ENCODE measurements at places on chromosomes 3 and 15.

DNA sequence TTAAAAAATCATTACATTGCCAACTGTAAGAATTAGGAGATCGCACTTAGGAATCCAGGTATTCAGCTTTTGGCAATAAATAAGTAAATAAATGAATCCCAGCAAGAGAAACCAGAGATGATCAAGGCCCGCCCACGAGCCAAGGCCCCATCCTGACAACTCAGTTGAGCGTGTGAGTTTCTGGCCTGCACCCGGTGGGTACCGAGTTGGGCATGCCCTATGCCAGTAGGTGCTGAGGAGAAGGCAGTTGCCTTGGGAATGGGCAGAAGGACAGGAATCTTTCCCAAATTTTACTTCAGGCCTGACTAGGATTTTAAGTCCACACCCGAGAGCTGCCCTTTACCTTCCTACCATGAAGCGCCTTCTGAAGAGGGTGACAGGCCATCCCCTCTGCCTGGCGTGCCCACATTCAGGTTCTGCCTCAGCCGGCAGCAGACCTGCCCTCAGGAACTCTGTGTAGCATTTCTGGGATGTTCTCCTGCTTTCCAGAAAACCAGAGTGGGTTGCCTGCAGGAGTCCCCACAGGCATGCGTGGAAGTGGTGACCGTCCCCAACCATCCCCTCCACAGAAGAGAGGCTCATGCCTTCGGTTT is 99.3 kb upstream of the ALDH1A3 start:
- DNase-seq = no peak

- no peak for DNase-seq
Measured at GRCh38 chr3:13901935-13902584, 22.2 kb upstream of the WNT7A start.

- no peak for DNase-seq
Measured at GRCh38 chr3:48467473-48468267, 21.1 kb downstream of the ATRIP start.

DNA sequence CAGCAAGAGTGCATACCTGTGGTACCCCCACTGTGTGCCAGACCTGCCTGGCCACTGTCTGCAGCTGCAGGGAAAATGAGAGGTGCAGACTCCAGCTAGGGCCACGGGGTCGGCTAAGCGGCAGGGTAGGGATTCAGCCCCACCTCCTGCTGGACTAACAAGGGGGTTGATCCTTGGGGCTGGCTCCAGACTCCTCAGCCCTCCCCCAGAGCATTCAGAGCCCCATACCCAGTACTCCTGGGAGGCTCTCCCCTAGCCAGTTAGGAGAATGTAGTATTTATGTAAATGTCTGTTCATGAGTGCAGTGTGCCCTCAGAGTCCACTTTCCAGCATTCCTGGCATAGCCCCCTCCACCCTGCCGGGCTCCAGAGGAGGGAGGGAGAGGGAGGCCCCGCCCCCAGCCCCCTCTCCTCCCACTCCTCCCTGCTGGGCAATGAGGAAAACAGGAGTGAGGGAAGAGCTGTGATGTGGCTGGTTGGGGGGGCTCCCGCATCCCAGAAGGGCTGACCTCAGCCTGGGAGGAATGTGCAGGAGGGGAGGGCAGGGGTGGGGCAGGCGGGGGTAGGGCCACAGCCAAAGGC is 4.5 kb upstream of the SEMA3B start:
- DNase-seq = no peak

- no peak for DNase-seq
Measured at GRCh38 chr3:62954580-62954979, 79.4 kb upstream of the CADPS start.

DNA sequence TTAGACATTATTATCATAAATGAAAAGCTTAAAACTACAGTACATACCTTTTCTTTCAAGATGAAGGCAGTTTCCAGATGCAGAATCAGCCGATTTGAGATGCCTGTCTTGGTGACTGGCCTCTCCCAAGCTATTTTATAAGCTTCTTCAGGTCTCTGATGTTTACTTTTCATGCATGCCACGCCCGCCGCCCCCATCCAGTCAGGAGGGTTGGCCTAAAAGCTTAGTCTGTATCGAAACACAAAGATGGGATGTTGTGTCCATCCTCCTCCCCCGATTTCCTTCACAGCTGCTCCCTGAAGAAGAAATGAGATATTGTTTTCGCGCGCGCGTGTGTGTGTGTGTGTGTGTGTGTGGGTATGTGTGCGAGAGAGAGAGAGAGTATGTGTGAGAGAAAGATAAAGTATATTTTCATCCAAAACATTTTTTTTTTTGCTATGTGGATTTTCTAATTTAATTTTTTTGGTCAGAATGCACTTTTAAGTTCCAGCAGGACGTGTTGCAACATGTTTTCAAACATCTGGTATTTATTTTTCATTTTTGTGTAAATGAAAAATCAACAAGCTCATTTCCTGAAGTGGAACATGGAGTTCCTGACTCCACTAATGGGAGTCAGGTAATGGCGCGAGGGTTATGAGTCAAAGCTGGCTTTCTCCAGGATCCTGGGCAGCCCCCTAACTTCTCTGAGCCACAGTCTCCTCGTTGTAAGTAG is at the start of gene APOD:
Gene APOD (minus strand): TSS at position 110 of the 712 bp plus-strand sequence. CDS start 4,479 bp downstream, outside the sequence.
- no peak for DNase-seq

- no peak for DNase-seq
Measured at GRCh38 chr3:136731274-136731884, 20.8 kb downstream of the STAG1 start.

DNA sequence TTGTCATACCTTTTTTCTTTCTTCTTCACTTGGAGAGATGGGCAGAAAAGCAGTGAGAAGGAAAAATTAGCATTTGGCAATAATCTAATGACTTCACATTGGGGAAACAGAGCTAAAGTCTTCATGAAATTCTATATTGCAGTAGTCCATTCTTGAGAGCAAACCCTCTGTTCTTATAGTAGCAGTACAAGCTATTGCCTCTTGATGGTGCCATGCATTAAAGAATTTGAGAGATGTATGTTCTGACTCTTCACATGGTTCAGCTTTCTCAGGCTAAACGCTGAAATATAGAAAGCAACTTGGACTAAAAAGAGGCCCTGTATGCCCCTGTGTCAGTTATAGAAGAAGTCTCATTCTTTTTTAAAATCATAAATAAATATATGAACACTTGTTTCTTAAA is 36.0 kb downstream of the PHLDB2 start:
- no peak for DNase-seq

GRCh38 chr3:179474480-179474879 is 23.2 kb upstream of the GNB4 start:
- no peak for DNase-seq

- DNase-seq = no peak
Measured at GRCh38 chr3:195140816-195141793, 129.9 kb downstream of the XXYLT1 start.

DNA sequence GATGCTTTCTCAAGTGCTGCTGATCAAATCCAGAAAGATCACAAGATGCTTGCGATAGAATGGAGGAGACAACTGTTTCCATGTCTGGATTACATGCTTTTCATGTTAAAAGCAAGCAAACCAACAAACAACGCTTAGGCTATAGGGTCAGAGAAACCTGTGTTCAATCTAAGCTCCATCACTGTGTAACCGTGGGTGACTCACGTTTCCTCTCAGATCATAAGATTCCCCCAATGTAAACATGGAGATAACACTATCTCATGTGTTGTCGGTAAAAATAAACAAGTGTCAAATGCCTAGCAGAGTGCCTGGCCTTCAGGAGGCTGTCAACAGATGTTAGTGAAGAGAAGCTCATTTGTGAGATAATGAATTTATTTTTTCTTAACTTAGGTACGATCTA is 907.8 kb downstream of the NTRK3 start:
- no peak for DNase-seq

DNA sequence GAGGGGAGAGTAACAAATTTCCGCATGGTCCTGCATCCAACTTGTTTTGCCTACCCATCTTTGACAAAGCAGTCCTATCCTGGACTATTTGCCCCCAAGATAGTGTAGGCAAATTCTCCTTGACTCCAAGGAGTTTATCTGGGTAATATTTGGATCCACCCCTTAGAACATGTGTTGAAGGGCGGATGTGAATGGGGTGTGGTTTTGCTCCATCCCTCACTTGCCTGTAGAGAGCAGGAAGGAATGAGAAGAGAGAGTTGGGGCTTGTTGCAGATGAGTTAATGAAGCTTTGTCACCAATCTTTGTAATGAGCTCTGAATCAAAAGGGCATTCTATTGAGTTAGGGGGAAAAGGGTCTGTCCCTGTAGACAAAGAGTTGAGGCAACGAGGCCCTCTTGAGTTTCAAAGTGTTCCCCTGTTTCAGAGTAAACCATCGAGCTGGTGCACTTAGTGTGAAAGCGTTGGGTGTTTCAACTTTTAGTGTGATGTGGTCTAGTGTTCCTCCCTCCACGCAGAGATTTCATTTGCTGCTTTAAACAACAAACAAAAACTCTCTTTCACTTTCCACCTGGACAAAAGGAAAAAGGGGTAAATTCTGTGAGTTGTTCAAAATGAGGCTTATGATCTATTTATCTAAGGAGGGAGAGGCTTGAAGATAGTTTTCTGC is 42.2 kb upstream of the PPARG start:
- DNase-seq = no peak

- no peak for DNase-seq
Measured at GRCh38 chr3:42166662-42167300, 75.6 kb downstream of the TRAK1 start.

GRCh38 chr3:138960417-138960852 is 13.4 kb downstream of the FOXL2NB start:
- no peak for DNase-seq

GRCh38 chr3:148234536-148234935 is 463.2 kb upstream of the AGTR1 start:
- DNase-seq = no peak

- no peak for DNase-seq
Measured at GRCh38 chr15:47414207-47414606, 303.1 kb upstream of the SEMA6D start.

- DNase-seq = no peak
Measured at GRCh38 chr15:66474135-66474534, 23.4 kb downstream of the SNAPC5 start.

GRCh38 chr15:96324940-96325540 is 5.5 kb upstream of the NR2F2 start:
- no peak for DNase-seq

DNA sequence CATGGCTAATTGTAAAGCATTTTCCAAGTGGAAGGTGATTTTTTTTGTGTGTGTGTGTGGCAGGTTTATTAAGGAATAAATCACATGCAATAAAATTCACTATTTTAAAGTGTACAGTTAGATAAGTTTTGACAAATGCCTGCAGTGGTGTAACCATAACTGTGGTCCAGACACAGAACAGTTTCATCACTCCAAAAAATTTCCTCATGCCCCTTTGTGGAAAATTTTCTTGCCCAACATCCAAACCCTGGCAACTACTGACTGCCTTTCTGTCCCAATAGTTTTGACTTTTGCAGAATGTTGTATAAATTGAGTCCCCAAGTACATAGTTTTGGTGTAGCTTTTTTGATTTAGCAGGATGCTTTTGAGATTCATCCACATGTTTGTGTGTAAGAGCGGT is 135.1 kb upstream of the KLHL25 start:
- no peak for DNase-seq

DNA sequence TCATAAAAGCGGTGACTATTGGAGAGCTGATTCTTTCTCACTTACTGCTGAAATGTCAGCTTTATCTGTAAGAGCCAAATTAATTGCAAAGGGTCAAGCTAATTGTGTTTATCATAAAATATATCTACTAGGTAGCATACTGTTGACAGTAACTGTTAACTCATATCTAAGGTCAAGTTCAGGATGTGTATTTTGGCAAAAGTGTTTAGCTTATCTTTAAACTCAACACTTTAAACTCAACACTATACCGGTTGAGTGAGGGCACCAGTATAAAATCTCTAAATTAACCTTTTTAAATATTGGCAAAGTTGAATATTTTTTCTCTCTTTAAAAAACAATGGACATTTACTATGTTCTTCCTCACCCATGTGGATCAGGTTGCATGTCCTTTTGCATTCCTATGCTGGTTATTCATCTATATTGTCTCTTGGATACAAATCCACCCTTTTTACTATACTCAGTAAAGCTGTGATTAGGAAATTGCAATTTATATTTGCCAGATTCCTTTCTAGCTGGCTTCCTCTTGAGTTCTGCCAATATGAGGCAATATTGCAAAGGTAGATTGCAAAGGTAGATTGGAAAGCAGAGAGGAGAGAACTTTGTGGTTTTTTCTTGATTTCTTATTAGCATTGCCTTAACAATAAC is 344.6 kb upstream of the DCBLD2 start:
- no peak for DNase-seq

DNA sequence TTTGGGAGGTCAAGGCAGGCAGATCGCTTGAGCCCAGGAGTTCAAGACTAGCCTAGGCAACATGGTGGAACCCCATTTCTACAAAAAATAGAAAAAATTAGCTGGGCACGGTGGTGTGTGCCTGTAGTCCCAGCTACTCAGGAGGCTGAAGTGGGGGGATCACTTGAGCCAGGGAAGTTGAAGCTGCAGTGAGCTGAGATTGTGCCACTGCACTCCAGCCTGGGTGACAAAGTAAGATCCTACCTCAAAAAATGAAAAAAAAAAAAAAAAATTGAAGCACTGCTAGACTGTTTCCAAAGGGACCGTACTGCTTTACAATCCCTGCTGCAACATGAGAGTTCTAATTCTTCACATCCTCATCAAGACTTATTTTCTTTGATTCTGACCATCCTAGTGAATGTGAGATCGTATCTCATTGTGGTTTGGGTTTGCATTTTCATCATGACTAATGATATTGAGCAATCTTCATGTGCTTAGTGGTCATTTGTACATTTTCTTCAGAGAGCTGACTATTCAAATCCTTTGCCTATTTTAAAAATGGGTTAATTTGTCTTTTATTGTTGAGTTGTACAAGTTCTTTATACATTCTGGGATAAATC is 10.8 kb downstream of the CMTM8 start:
- no peak for DNase-seq

DNA sequence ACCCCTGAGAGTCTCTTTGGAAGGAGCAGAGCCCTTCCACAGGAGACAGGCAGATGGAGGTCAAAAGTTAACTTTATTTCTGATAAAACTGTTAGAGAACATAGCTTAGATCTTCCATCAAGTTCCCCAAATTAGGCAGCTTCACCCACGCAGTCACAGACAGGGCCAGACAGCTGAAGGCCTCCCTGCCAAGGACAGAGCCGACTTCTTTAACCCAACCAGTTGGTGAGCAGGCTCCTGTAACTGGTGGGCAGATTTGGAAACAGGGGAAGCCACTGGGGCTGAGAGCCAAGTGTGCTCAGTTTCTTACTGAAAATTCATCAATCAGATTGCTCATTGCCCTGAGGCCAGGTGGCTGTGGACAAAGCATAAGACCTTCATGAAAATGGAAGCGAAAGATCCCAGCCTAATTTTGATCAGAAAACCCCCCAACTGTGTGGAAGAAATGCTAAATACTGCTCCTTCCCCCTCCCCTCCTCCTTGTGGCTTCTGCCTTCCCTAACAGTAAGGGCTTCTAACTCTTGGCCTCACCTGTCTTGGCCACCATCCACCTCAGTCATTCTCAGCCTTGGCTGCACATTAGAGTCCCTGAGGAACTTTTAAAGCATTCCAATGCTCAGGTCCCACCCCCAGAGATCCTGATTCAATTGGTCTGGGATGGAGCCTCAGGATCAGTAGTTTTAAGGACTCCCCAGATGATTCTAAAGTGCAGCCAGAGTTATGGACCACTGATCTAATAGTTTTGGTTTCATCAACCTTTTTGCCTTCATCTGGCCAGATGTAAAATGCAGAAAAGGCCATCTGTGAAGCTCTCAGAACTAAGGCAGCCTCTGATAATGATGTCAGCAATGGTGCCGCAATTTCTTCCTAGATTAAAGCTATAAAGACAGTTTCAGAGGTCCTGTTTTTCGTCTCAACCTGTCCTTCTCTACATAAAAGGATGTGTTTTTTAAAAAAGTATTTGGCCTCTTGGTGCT is 11.5 kb downstream of the CLRN1 start:
- DNase-seq = no peak
